HepG2 (cell line): ENCODE measurements at places on chromosomes 4 and X.

DNA sequence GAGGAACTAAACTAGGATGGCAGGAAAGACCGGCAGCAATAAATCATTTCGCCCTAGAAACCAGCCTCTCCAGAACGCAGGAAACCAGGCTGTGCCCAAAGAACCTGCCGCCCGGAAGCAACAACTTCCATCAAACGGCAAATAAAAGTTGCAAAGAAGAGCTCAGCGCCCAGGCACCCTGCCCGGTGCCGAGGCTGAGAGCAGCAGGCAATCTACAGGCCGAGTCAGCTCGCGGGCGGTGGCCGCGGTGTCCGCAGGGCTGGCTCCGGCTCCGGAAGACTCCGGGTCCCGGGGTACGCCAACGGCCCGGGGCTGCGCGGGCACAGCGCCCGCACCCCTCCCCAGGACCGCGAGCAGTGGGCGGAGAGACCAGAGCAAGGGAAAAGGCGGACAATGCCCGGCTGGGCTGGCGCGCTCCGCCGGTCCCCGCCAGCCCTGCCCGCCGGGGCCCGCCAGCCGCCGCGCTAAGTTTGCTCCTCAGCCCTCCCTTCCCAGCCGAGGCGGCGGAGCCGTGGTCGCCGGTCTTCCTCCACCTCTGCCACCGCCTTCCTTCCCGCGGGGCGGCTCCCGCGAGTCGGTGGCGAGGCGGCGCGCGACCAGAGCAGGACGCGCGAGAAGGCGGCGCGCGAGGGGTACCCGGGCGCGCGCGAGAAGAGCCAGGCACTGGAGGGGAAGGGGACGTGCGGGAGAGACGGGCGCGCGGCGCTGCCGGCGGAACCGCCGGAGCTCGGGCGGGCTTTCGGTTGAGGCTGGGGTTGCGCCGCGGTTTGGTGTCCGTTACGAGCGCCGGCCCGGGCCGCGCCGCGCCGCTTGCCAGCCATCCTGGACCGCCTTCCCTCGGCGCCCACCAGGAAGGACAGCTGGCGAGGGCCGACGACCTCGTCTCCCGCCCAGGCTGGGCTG is 733 bp downstream of the FRYL start:
- peak; percentile 20 for DNase-seq

- DNase-seq, result no peak
Measured at GRCh38 chr4:75544870-75545269, 11.0 kb upstream of the ODAPH start.

GRCh38 chr4:110270492-110271197 is 72.2 kb upstream of the ELOVL6 start:
- no peak for DNase-seq

GRCh38 chr4:10172278-10172921 is 55.8 kb upstream of the WDR1 start:
- no peak for DNase-seq

- no peak for DNase-seq
Measured at GRCh38 chr4:122666527-122667245, 45.8 kb upstream of the IL21 start.

DNA sequence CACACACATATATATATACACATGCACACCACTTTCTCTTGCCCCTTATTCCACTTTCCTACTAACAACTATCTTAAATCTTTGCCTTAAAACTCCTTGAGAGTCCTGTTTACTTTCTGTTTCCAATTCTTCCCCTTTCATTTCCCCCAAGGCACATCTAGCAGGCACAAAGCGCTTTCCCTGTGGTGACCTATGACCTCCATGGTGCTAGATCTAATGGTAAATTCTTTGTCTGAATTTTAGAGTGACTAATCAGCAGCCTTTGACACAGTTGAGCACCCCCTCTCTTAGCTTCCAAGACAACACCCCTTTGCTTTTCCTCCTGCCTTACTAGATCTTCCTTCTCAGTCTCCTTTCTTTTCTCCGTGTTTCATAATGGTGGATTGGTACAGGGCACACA is 236.4 kb upstream of the TTC29 start:
- DNase-seq, result no peak

DNA sequence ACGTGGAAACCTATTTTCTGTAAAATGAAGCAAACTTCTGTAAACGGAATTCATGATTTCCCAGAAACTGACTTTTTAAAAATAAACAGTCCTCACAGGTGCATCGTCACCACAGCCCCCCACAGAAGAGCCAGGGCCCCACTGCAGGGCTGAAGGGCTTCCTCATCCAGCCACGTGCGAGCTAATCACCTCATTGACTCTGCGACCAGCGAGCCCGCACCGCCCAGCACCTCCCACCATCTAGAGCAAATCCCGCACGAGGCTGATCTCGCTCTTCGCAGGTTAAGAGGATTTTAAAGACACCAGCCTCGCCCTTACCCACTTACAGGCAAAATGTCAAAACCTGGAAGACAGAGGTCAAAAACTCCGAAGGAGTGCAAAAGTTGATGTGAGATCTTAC is 14.8 kb downstream of the PPP2R3B start:
- no peak for DNase-seq

GRCh38 chr4:184395971-184396391 is 78.4 kb downstream of the IRF2 start:
- no peak for DNase-seq

DNA sequence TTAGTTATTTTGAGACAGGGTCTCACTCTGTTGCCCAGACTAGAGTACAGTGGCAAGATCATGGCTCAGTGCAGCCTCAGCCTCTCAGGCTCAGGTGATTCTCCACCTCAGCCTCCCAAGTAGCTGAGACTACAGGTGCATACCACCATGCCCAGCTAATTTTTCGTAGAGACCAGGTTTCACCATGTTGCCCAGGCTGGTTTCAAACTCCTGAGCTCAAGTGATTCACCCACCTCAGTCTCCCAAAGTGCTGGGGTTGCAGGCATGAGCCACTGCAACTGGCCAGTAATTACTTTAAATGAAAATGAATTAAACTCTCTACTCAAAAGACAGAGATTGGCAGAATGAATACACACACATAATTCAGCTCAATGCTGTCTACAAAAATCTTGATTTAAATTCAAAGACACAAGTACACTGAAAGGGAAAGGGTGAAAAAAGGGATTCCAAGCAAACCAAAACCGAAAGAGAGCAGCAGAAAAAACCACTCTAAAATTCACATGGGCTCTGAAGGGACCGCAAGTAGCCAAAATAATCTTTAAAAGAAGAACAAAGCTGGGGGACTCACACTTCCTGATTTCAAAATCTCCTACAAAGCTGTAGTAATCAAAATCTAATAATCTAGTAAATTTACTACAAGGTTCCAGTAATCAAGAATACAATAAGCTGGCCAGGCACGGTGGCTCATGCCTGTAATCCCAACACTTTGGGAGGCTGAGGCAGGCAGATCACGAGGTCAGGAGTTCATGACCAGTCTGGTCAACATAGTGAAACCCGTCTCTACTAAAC is 11.8 kb upstream of the SPON2 start:
- no peak for DNase-seq

DNA sequence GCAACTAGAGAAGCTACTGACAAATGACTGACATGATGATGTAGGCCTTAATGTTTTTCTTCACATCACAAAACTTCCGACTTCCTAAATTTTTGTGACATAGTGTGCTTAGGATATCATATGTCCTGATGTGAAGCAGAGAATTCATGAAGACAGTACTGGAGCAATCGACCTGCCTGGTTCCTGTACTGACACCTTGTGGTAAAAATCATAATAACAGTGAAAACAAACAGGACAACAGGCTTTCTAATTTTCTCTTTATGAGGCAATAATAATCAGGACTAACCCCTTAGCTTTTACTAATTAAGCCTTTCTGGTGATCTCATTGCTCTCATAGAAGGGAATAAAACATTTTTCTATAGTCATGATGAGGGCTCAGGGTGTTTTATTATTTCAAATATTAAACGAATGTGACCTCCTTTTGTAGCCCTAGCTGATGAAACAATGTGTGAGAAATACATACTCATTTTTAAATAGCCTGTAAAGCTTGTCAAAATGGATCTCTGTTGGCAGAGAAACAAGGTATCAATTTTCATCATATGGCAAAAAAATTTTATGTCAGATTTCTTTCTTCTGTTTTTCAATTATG is 158.4 kb downstream of the TENT5D start:
- peak; percentile 6 for DNase-seq

DNA sequence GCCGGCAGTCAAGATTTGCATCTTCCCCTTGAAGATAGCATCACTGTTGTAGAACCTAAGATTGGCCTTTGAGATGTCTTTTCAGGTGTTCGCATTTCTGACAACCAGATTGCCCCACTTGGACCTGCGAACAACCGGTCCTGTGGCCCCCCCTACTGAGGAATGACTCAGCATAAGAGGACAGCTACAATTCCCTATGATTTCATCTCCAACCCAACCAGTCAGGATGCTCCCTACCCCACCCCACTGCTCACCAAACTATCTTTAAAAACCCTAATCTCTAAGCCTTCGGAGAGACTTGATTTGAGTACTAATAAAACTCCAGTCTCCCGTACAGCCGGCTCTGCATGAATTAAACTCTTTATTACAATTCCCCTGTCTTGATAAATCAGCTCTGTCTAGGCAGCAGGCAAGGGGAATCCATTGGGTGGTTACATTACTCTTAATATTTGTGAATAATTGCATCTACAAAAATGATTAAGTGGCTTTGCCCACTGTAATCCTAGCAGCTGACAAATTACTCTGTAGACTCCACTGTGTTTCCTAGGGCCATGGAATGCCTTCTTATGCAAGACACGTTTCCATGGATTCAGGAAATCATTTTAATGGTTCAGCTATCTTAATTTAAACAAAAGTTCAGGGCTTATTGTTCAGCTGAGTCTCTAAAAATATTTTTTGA is 95.4 kb downstream of the GPR143 start:
- no peak for DNase-seq
